Panc1 (cell line): ENCODE measurements at places on chromosomes 5 and 9. TPM values are rescaled to one million over a fixed set of nuclear protein-coding genes. Genes with fewer than 3 reads are reported as not detected.

ARL14EPL gene
- not detected for total RNA-seq

DNA sequence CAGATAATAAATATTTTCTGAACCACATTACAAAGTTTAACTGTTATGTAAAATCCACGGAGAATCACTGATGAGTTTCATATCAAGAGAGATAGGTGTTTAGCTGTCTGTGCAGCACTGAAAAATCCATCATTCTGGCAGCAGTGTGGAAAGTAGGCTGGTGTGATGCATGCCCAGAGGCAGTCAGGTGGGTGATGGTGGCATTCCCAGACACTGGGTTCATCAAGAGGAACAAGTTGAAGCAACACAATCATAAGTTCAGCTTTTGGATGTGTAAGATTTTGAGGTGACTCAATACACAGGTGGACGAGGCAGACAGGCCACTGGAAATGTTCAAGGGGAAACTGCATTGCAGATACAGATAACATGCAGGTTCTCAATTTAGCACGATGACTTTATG is 11.9 kb downstream of the DNAH5 start:
- no peaks in the 10 kb centered on the region for H3K27me3 ChIP-seq
- no peak overlapping the region for H3K27ac ChIP-seq
- no peaks in the 10 kb centered on the region for H3K36me3 ChIP-seq
- H3K4me1 ChIP-seq: no peaks in the 10 kb centered on the region

DNA sequence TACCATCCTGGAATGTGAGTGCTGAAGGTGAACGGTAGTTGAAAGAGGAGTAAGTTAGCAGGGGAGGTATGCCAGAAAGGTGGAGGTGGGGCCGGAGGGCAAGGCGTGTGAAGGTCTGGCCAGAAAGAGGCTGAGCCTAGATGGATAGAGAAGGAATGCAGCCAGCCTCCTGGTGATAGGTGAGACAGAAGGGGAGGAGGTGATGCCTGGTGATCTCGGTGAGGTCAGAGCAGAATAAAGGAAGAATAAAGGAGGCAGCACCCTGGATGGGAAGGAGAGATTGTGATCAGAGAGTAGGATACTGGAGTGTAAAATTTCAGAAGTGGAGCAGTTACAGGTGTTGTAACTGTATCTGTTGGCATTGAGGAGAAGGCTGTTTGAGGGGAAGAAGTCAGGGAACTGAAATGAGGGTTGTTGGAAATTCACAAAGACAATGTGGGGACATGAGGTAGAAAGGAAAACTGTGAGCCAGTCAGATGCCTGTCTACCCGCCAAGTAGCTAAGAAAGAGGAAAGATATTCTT is 2.0 kb downstream of the GNG10 start:
- peaks cover 10% of the 10 kb centered on the region for H3K4me1 ChIP-seq
- H3K27ac ChIP-seq: no peak overlapping the region
- no peak for DNase-seq
- H3K27me3 ChIP-seq: no peaks in the 10 kb centered on the region

SLC22A4 gene
- 1.5 TPM for total RNA-seq

ROR2 gene
- 5.9 TPM for total RNA-seq

DNA sequence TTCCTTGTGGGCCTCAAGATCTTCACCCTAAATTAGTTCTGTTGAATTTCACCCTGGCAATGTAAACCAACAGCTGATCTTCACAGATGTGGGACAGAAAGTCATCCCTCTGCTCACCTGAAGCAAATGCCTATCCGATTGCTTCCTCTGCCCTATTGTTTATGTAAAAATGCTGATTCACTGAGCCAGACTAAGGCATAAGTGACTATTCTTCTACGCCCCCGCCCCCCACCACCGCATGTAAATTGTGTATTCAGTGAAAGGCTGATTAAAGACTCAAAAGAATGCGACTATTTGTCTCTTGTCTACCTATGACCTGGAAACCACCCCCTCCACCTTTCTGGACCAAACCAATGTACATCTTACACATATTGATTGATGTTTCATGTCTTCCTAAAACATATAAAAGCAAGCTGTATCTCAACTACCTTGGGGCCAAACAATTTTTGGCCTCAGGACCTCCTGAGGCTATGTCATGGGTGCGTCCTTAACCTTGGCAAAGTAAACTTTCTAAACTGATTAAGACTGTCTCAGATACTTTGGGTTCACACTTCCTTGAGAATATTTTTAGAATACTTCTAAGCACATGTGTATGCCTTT is 129.7 kb upstream of the BOD1 start:
- no peaks in the 10 kb centered on the region for H3K27me3 ChIP-seq
- DNase-seq: no peak
- no peaks in the 10 kb centered on the region for H3K4me1 ChIP-seq

GRCh38 chr5:96940586-96940985 is 4.7 kb downstream of the LNPEP start:
- H3K4me3 ChIP-seq: no peak overlapping the region
- no peak overlapping the region for H3K27ac ChIP-seq
- peaks cover 2% of the 10 kb centered on the region for H3K36me3 ChIP-seq
- H3K4me1 ChIP-seq: peaks cover 12% of the 10 kb centered on the region

IFNA21 gene
- not detected for total RNA-seq

- H3K36me3 ChIP-seq: peaks cover 5% of the 10 kb centered on the region; the same call in 1 of the 2 replicates
- peak overlapping the region; percentile 95 for H3K4me3 ChIP-seq
- no peak for DNase-seq
- no peaks in the 10 kb centered on the region for H3K27me3 ChIP-seq
- peaks cover 2% of the 10 kb centered on the region; the same call in 1 of the 2 replicates for H3K4me1 ChIP-seq
These were observed 178 bp downstream of the MORN5 start for GRCh38 chr9:122159925-122160246.

SLCO6A1 gene
- total RNA-seq: not detected

DNA sequence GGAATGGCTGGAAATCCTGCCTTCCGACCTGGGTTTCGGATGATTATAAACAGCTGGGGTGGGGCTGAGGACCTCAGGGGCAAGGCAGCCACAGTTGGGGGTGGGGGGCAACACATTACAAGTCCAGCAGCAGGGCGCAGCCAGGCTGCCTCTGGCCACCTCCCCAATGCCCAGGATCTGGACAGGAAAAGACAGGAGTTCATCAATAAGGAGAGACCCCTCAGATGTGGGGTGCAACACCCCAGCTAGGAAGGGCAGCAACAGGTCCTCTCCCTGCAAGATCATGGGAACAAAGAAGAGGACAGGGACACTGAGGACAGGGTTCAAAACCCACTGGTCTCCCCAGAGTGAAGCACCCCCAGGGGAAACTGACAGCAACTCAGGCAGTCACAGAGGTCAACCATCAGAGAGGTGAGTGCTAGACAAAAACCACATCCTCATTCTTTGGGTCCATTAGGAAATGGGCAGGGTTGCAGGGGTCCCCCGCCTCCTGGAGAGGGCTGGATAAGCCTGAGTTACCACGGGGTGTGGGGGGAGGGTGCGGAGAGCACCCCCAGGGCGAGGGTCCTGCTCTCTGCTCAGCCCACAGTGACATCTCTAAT is 33.5 kb downstream of the SEMA4D start:
- DNase-seq: no peak
- H3K4me1 ChIP-seq: no peaks in the 10 kb centered on the region
- no peaks in the 10 kb centered on the region for H3K27me3 ChIP-seq
- H3K27ac ChIP-seq: no peak overlapping the region
- H3K36me3 ChIP-seq: no peaks in the 10 kb centered on the region

UBQLN1 gene
- 92.8 TPM for total RNA-seq

- DNase-seq: no peak
- no peak overlapping the region for H3K4me3 ChIP-seq
- no peak overlapping the region for H3K27ac ChIP-seq
- H3K27me3 ChIP-seq: no peaks in the 10 kb centered on the region
- no peaks in the 10 kb centered on the region for H3K36me3 ChIP-seq
These were observed 518.3 kb upstream of the ITGA1 start for GRCh38 chr5:52269401-52269800.

ANKRD31 gene
- not detected for total RNA-seq

TTC23L gene
- not detected for total RNA-seq

DNA sequence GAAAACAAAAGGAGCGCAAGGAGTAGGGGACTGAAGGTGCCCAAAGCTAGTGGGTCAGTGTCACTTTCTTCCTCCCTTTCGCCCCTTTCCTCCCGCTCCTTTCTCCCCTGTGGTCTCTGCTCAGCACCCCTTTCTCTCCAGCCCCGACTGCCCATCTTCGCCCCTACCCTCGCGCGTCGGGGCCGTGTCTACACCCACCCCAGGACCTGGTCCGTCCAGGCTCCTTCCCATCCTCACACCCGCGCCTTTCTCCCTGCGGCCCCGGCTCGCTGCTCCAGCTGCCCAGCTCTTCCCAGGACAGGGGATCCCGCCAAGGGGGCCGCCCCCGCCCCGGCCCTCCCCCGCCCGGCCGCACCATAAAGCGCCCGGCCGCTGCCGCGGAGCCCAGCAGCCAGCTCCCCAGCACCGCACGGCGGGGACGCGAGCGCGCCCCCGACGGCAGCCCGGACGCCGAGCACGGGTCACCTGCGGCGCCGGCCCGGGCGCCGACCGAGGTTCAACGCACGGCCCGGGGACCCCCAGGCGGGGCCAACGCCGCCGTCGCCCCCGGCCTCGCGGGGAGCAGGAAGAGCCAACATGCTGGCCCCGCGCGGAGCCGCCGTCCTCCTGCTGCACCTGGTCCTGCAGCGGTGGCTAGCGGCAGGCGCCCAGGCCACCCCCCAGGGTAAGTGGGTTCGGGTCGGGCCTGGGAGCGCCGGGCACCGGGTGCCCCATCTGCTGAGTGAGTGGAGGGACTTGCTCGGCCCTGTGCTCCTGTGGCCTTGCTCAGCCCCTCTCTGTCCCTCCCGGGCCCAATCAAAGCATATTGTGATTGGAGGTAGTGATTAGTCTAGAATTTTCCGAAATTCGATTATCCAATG is at the start of gene THBS4:
Gene THBS4, plus strand, starts transcription at position 387 of the 860 bp plus-strand sequence. Its CDS starts 190 bp downstream, at position 577.
- no peak within 1 kb of the TSS for H3K4me3 ChIP-seq
- H3K4me1 ChIP-seq: no peaks in the 10 kb centered on the region; the same call in 1 of the 2 replicates
- H3K27me3 ChIP-seq: peaks cover 53% of the 10 kb centered on the region
- DNase-seq: no peak
- no peak within 1 kb of the TSS for H3K27ac ChIP-seq

CDH10 gene
- total RNA-seq: 0.72 TPM

DNA sequence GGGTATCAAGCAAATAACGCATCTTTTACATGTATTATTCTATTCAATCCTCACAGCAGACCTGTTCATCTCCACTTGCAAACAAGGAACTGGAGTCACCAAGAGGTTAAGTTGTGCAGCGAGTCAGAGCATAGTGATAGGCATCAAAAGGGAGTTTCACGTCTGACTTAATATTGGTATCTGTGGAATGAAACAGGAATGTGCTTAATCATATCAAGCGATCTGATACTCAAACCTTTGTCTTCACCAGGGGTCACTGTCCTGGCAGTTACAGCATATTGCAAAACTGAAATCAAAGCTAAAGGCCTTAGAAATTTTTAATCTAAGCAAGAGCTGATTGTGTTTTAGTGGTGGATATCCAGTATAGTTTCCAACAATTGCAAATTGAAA is 271.6 kb downstream of the PLK2 start:
- H3K4me1 ChIP-seq: peaks cover 57% of the 10 kb centered on the region
- H3K27me3 ChIP-seq: no peaks in the 10 kb centered on the region
- peak overlapping the region; percentile 31 for H3K4me3 ChIP-seq
- no peaks in the 10 kb centered on the region; the same call in 1 of the 2 replicates for H3K36me3 ChIP-seq
- DNase-seq: peak; percentile 73
- H3K27ac ChIP-seq: peak overlapping the region; percentile 100

GRCh38 chr5:178553517-178553916 is 36.7 kb downstream of the COL23A1 start:
- DNase-seq: no peak
- no peaks in the 10 kb centered on the region for H3K4me1 ChIP-seq
- H3K27ac ChIP-seq: no peak overlapping the region
- 0 out of 2 replicates have a peak, but pooled peaks cover 2% of the 10 kb centered on the region for H3K27me3 ChIP-seq

- no peak overlapping the region for H3K27ac ChIP-seq
- no peaks in the 10 kb centered on the region for H3K36me3 ChIP-seq
- H3K27me3 ChIP-seq: no peaks in the 10 kb centered on the region
- no peaks in the 10 kb centered on the region for H3K4me1 ChIP-seq
These were observed 47.8 kb downstream of the YIPF5 start for GRCh38 chr5:144122641-144123040.

DNA sequence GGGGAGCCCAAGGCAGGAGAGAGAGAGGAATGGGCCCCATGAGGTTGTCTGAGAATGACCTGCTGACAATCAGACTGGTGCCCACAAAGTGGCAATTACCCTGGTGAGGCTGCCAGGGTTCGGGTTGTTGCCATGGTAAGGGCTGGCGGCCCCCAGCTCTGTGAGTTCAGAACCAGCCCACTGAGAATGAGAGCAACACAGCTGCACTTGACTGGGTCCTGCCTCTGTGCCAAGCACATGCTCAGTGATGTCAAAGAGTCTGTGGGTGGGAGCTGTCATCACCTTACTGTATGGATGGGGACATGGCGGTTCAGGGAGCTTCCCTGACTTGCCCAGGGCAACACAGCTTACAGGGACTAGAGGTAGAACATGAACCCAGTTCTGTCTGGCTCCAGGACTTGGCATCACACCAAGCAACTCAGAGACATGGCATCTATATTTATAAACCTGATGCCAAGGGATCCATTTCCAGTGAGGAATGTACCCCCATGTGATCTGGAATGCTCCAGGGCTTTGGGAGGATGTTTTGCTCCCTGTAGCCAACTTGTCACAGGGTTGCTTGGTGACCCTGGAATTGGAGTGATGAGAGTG is 38.2 kb upstream of the TEX48 start:
- H3K4me1 ChIP-seq: no peaks in the 10 kb centered on the region
- no peaks in the 10 kb centered on the region for H3K27me3 ChIP-seq
- no peaks in the 10 kb centered on the region for H3K36me3 ChIP-seq
- no peak overlapping the region for H3K27ac ChIP-seq
- DNase-seq: no peak

DNA sequence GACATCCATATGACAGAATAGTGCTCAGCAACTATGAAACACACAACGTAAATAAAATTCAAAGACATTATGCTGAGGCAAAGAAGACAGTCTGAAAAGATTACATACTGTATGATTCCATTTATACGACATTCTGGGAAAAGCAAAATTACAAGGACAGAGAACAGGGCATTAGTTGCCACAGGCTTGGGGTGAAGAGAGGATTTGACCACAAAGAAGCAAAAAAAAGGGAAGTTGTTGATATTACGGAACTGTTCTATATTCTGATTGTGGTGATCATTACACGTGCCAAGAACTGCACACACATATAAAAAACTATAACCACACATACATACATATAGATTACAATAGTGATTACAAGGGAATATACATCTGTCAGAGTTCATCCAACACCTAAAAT is 24.1 kb downstream of the CDK5RAP2 start:
- H3K36me3 ChIP-seq: no peaks in the 10 kb centered on the region; the same call in 1 of the 2 replicates
- H3K4me1 ChIP-seq: no peaks in the 10 kb centered on the region
- H3K4me3 ChIP-seq: no peak overlapping the region

PCDHGA5 gene
- 0.67 TPM for total RNA-seq

GRCh38 chr5:31944684-31945445 is 229.3 kb downstream of the GOLPH3 start:
- H3K27ac ChIP-seq: no peak overlapping the region
- H3K36me3 ChIP-seq: no peaks in the 10 kb centered on the region
- peaks cover 5% of the 10 kb centered on the region; the same call in 1 of the 2 replicates for H3K27me3 ChIP-seq
- H3K4me1 ChIP-seq: no peaks in the 10 kb centered on the region

DNA sequence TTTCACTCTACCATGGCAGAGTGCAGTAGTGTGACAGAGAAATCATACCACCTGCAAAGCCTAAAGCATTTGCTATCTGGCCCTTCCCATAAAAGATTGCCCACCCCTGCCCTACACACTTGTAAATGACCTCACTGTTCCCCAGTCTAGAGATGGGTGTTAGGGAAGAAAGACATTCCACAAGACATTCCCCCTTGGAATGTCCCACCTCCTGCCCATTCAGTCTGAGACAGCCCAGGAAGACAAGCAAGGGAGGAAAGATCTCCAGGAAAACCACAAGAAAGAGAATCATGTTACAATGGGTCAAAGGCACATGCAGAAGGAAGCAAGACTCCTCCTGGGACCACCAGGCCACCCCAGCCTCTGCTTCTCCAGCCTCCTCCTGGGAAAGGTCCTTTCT is 230.0 kb downstream of the AGTPBP1 start:
- no peak overlapping the region for H3K27ac ChIP-seq
- H3K4me1 ChIP-seq: no peaks in the 10 kb centered on the region; the same call in 1 of the 2 replicates
- no peak overlapping the region for H3K4me3 ChIP-seq
- H3K36me3 ChIP-seq: no peaks in the 10 kb centered on the region

POLK gene
- total RNA-seq: 21.3 TPM

RANBP3L gene
- 0.28 TPM for total RNA-seq
